NCI-H69 (cell line): ENCODE measurements at places on chromosomes 3 and 15.

GRCh38 chr3:30493911-30494311, 112.5 kb upstream of the TGFBR2 start:
- peak; percentile 42 for DNase-seq

GRCh38 chr15:51126842-51127241, 32.1 kb upstream of the TNFAIP8L3 start:
- no peak for DNase-seq

- no peak for DNase-seq
Measured at GRCh38 chr3:81764002-81764401, 2.6 kb upstream of the GBE1 start.

GRCh38 chr3:143172795-143173145, 53.2 kb downstream of the CHST2 start:
- no peak for DNase-seq

GRCh38 chr3:87771337-87772192, 287.2 kb downstream of the CGGBP1 start:
- peak; percentile 9 for DNase-seq

DNA sequence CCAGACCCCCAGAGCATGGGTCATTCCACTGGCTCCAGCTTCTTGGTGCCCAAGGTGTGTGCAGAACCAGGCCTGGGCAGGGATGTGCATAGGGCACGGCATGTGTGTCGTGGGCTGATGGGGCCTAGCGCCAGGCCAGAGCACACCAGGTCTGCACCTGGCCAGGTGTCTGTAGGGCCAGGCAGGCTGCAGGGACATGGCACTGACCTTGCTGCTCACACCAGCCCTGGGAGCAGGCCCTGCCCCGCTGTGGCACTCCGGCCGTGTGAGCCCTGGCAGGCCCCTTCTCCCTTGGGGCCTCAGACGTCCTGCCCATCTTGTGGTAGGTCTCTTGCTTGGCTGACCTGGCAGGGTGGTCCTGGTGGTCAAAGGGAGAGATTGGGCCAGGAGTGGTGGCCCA, 84.3 kb upstream of the RPL32 start:
- DNase-seq, result no peak

- no peak for DNase-seq
Measured at GRCh38 chr3:189981668-189982067, 139.0 kb downstream of the P3H2 start.

DNA sequence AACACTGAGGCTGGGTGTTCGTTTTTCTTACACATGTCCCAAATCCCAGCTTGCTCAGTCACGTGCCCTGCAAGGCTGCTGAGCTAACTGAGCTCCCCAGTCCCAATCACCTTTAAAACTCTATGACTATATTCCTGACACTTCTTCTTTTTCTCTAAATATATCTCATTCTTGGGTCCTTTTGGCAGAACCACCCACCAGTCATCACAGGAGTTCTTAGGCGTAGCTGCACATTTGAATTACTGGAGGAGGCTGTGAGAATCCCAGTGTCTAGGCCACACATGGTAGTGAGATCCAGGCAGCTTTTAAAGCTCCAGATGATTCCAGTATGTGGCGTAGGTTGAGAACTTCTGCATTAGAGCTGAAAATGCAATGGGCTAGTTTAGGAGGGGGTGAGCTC, 66.3 kb downstream of the ST8SIA2 start:
- no peak for DNase-seq

GRCh38 chr15:24734396-24734795, 58.8 kb downstream of the NPAP1 start:
- no peak for DNase-seq

DNA sequence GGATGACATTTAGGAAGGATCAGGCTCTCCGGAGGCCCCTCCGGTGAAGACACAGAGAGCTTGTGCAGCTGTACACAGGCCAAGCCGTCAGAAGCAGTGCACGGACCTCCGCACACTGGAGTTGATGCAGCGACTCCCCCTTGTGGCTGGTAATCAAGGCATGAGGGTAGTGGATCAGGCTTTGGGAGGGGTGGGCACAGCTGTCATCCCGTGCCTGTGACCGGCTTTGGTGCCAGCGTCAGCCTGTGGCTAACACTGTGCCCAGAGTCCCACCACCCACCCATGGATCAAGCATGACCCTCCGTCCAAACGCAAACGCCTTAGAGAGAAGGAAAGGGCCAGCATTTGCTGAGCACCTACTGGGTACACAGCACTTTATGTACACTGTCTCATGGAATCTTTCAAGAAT, 8.2 kb upstream of the GRIP2 start:
- DNase-seq, result peak; percentile 67
